ENCODE measurements at places on chromosomes 16 and 17.

DNA sequence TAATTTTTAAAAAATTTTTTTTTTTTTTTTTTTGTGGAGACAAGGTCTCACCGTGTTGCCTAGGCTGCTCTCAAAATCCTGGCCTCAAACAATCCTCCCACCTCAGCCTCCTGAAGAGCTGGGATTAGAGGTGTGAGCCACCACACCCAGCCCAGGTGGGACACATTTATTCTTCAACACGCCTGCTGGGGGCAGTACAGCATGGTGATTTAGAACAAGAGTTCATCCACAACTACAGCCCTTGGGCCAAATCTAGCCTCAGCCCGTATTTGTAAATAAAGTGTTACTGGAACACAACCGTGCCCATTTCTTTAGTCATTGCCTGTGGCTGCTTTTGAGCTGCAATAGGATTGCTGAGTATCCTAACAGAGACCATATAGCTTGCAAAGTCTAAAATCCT, 92.8 kb downstream of the KATNIP start:
- peak; percentile 9 for DNase-seq

DNA sequence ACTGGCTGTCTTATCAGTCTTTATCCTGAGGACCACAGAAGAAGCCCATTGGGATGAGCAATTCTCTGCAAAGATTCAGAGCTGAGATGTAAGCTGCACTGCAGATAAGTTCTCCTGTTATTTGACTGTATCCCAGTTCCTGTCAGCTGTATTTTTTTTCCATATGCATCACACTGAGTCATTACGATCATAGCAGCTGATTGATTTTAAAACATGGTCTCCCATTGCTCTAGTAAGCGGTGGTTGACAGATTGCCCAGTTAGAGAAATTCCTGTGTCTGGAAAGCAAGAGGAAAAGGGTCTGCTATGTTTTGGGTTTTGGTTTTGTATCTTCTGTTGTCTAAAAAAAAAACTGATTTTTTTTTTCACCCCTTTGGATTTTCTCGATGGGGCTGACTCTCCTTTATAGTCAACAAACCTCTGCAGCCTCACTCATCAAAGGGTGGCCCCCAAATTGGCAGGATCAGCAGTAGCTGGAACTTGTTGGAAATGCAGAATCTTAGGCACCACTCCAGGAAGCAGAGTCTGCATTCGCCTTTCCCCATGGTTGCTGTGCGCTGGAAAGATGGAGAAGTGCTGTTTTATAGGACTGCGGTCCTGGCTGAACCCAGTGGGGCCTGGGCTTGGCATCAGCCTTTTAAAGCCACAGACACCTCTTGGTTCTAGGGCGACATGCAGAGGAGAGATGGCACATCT, 220.1 kb upstream of the MPHOSPH6 start:
- no peak for DNase-seq

GRCh38 chr17:79412110-79412509, 198.7 kb downstream of the RBFOX3 start:
- no peak for DNase-seq

- no peak for DNase-seq
Measured at GRCh38 chr17:73317513-73318426, 6.0 kb upstream of the CDC42EP4 start.

GRCh38 chr16:79215289-79215688, 385.2 kb downstream of the MAF start:
- DNase-seq = no peak

DNA sequence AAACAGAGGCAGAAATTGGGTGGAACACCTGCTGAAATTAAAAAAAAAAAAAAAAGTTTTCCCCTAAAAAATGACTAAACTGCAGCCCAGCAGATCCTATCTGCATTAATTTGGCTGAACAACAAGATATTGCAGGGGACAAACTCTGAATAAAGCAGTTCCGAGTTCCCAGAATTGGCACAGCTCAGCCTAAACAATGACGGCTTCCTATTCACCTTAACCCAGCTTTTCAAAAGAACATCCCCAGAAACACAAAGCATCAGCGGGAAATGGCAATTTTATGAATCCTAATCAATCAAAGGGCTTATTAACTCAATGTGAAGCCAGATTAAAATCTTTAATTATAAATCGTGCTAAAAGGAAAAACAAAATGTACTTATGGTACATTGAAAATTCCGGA, 497.8 kb upstream of the ZFHX3 start:
- DNase-seq = no peak

DNA sequence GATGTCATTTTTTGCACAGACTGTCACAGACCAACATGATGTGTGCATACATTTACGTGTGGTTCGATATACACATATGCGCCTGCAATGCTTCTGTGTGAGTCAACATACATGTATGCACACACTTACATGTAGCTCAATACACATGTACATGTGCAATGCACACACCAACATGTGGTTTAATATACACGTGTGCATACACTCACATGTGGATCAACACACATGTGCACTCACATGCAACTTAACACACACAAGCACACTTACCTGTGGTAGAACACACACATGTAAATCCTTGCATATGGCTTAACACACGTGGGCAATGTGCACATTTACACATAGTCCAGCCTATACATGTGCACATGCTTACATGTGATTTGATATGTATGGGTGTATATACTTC, 97.5 kb downstream of the CYLD start:
- DNase-seq = no peak

- DNase-seq = no peak
Measured at GRCh38 chr17:72602517-72603419, 481.9 kb downstream of the SOX9 start.

DNA sequence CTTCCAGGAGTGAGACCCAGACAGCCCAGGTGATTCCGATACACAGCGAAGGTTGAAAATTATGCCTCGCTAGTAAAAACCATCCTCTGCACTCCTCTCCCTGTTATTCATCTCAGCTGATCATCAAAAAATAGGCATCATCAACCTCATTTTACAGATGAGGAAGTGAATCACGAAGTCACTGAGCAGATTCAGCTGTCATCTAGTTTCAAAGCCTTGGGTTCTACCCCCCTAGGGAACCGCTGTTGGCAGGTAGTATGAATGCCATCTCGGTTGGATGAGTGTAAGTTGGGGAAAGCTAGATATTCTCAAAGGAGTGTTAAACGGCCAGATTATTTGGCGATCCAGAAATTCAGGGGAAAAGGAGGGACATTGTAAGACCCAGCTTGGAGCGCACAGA, 2.0 kb downstream of the CRYM start:
- DNase-seq = no peak

DNA sequence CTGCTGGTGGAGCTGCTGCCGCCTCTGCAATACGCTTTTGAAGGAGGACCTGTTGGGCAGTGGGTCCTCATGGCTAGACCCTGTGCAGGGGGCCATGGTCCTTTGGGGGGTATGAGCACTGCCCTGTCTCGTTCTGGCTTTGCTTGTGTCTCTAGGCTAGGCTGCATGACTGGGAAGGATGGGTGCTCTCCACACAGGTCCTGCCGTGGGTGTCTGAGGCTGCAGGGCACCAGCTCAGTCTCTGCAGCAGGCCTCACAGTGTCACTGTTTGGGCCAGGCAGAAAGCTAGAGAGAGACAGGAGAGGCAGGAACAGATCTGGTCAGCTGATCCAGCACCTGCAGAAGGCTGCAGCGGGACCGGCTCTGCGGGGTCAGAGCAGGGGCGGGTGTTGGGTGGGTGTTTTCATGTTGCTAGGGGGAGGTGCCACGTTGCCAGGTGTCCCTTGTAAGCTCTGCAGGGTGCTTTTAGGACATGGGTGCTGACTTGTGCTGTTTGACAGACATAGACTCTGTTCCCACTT, 111.4 kb downstream of the SNX29 start:
- peak; percentile 32 for DNase-seq

DNA sequence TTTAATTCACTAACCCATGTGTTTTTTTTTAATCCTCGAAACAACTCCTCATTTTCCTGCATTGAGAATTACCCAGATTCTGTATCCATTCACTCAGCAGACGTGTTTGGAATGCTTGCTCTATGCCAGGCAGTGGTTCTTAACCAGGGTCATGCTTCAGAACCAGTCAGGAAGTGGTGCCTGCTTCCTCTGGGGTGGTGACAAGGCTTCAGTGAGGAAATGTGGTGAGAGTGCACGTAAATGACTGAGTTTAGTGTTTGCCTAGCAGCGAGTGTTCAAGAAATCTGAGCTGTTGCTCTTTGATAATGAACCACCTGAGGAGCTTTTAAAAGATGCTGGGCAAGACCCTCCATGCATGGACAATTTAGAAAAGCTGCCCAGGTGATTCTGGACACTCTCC, 9.9 kb downstream of the ZFP90 start:
- DNase-seq = peak; percentile 14

- no peak for DNase-seq
Measured at GRCh38 chr16:15854906-15855703, 1.7 kb downstream of the MYH11 start.

- peak; percentile 61 for DNase-seq
Measured at GRCh38 chr16:88591577-88592021, 21.4 kb downstream of the ZC3H18 start.

- peak; percentile 5 for DNase-seq
Measured at GRCh38 chr17:9729034-9729650, 62.2 kb downstream of the DHRS7C start.

DNA sequence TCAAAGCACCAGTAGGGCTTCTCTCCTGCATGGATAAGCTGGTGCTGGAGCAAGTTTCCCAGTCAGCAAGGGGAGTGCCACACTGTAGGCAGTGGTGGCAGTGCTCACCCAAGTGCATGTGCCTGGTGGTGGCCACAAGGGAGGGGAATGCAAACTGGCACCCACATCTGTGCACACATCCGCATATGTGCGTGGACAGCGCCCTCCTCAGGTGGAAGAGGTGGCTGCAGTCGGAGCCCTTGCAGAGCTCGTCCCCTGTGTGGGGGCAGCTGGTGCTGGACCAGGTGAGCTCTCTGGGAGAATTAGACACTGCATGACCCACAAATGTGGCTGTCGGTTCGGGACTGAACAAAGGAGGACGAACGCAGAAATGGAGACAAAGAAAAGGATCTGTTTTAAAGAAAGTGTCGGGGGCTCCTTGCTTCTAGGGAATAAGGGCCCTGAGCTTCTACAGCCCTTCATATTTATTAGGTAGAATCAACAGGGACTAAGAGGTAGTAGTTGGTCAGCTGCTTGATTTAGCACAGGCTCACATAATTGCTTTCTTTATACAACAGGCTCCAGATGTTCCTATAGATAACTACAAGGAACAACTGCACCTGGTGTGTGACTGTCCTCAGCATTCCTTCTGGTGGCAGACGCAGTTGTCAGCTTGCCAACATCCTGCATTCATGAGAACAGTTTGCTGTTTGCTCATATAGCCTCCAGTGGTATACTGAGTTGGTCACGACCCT, 5.3 kb upstream of the ZNF689 start:
- peak; percentile 88 for DNase-seq

- no peak for DNase-seq
Measured at GRCh38 chr17:72005332-72006163, 115.3 kb upstream of the SOX9 start.

DNA sequence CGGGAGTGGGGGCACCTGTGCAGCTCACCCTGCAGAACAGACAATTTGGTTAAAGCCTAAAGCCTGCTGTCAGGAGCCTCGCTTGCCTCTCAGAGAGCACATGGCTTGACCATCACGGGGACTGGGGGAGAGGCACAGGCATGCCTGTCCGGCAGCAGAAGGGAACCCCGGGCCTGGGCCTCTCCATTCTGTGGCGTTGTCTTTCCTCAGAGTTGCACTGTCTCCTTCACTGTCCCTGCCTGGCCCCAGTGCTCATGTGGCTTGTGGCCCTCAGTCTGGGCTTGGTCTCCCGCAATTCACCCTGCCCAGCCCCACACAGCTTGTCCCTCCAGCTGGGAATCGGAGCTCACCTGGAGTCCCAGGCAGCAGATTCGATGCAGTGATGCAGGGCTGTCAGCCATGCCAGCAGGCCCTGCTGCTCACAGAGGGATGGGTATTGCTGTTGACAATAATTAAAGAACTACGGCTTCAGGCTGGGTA, 189.9 kb downstream of the SEC14L1 start:
- DNase-seq = no peak

GRCh38 chr16:56941092-56941491, 9.2 kb downstream of the HERPUD1 start:
- DNase-seq = no peak

GRCh38 chr17:40936437-40936971, 942 bp downstream of the KRT23 start:
- no peak for DNase-seq

GRCh38 chr17:60602871-60603270, 2.9 kb downstream of the PPM1D start:
- no peak for DNase-seq

DNA sequence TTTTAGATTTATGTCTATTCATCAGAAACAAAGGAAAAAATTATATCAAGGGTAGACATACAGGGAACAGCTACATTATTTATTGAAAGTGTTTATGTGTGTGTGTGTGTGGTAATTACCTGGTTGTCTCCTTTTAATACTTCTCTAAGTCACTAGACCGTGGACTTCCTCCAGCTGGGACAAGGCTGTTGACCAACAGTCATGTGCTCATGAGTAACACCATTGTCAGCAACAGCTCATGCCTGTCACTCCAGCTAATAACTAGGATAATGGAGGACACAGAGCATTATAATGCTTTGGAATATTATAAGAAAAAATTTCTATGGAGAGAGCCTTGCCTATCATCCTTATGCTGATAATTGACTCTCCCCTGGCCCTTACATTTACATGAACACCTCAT, 125.3 kb upstream of the SALL1 start:
- DNase-seq = no peak

DNA sequence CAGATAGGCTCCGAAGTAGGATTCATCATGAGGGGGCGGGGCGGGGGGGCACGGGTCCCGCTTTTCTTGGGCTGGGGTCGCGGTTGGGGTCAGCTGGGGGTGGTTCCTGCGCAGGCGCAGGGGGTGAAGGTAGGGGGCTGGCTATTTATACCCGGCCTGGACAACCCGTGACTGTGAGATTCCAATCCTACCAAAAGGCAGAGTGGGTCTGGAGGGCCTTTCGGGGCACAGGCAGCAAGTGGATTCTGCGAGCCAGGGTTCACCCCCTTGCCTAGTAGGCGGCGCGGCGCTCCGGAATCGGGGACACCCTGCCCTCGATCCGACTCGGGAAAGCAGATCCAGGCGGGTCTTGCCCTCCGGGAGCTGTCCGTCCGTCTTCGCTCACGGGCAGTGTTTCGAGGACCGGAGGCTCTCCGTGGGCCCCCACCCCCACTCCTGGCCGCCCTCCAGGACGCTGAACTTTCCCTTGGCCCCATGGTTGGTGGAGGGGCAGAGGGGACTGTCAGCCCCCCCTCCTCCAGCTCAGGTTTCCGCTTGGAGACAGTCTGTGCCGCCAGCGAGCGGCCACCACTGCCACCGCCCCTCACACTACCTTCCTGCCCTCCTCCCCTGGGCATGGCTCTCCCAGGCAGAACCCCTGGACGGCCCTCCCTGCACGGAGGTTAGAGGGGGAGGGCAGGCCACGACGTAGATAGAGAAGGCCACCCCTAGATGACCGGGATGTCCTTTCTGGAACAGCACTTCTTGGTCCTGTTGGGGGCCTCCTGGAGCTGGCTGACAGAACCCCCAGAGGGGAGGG, 634 bp downstream of the SLC2A4 start:
- peak; percentile 19 for DNase-seq
